Epithelial cell of proximal tubule (primary cell): ENCODE measurements at places on chromosomes 11 and 22. TPM values are rescaled to one million over a fixed set of nuclear protein-coding genes. Genes with fewer than 3 reads are reported as not detected.

Gene SLC22A6
- total RNA-seq, result not detected in 2 replicates

DNA sequence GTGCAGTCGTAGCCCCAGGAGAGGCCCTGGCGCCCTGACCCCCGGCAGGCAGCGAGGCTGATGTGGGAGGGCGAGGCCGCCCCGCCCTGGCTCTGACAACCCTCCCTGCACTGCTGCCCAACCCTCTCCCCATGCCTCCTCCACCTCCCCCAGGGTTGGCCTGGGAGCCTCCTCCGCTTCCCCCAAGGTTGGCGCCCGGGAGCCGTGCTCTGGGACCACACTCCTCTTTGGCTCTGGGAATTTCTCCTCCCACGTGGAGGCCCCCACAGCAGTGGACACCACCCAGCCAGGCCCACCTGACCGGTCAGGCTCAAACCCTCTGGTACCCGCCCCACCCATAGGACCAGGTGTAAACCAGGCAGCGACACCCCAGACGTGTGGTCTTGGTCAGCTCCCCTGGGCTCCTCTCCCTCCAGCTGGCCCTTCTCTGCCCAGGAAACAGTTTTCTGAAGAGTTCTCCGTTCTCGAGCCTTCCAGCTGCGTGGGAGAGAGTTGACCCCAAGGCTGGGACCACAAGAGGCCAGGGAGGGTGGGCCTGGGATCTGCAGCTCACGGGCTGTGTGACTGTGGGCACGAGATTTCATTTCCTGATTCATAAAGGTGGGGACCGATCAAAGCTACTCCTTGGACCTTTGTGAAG is 39.5 kb upstream of the BRSK2 start:
- DNase-seq, result no peak

DNA sequence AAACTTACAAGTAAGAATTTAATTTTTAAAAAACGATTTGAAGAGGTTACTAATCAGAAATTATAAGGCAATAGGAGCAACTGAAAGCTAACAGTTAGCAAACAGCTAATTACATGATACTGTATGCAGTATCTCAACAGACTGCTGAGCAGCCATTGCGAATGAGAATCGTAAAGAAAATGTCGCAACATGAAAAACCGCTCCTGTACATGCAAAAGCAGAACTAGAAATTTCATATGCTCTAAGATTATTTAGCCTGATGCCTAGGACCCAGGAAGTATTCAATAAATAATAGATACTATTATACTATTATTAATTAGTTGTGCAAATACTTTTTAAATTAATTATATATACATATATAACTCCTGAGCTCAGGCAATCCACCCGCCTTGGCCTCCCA is 48.7 kb upstream of the EP300 start:
- DNase-seq, result no peak

- DNase-seq, result no peak
These were observed 12.7 kb downstream of the STK33 start for GRCh38 chr11:8581300-8581699.

- DNase-seq, result peak; percentile 25
These were observed 4.2 kb downstream of the SLC25A1 start for GRCh38 chr22:19174106-19175025.

DNA sequence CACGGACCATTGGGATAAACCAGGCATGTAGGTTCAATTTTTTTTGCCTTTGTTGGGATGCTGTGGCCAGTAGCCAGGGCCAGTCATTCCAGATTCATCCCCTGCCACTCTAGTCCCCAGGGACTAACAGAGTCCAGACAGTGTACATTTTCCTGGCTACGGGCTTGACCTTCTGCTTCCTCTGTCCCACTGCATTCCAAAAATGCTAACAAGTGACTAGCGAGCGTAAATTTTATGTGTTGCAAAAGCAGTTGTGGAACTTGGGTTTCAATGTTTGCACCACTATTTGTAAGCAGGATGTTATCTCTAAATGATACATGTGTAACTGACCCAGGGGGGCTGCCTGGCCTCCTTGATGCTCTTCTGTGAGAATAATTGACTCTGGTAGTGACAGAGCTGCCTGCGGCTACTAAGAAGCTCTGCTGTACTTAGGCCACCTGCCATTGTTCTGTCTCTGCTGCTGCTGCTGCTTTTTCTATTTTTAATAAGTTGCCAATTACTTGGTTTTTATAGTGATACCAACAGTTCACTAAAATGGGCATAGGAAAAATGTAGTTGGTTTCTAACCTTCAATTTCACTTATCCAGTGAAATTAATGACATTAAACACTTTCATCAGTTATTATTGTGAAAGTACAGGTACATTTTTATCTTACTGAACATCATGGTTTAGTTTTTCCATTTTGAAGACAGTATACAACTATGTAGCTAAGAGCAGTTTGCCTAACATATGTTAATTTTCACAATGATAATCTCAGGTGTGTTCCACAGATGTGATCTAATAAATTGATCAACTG is 26.8 kb downstream of the TNRC6B start:
- no peak for DNase-seq

DNA sequence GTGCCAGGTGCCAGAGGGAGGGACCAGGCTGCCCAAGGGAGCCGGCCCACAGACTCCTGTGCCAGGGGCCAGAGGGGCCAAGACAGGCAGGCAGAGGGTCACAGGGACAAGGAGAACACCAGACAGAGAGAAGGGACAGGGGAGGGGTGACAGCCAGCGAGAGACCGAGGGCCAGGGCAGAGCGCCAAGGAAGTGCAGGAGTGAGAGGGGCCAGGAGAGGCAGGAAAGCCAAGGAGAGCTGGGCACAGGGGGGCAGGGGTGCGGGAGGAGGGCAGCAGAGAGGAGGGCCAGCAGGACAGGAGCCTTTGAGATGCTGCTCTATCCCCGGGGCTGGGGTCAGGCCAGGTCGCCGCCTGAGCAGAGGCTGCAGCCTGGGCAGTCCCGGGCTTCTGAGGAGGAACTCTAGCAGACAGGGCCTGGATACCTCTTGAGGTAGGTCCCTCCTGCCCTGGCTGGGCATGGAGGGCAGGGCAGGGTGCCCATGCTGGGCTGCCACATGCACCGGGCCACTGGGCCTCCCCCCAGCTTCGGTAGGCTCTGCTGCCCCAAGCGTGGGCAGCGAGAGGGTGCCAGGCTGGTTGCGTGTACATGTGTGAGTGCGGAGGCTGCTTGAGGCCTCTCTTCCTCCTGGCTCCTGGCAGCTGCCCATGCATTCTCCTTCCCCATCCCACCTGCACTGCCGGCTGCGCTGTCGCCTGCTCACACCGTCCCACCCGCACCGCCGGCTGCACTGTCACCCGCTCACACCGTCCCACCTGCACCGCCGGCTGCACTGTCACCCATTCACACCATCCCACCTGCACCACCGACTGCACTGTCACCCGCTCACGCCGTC is 12.2 kb downstream of the LSP1 start:
- DNase-seq, result no peak

DNA sequence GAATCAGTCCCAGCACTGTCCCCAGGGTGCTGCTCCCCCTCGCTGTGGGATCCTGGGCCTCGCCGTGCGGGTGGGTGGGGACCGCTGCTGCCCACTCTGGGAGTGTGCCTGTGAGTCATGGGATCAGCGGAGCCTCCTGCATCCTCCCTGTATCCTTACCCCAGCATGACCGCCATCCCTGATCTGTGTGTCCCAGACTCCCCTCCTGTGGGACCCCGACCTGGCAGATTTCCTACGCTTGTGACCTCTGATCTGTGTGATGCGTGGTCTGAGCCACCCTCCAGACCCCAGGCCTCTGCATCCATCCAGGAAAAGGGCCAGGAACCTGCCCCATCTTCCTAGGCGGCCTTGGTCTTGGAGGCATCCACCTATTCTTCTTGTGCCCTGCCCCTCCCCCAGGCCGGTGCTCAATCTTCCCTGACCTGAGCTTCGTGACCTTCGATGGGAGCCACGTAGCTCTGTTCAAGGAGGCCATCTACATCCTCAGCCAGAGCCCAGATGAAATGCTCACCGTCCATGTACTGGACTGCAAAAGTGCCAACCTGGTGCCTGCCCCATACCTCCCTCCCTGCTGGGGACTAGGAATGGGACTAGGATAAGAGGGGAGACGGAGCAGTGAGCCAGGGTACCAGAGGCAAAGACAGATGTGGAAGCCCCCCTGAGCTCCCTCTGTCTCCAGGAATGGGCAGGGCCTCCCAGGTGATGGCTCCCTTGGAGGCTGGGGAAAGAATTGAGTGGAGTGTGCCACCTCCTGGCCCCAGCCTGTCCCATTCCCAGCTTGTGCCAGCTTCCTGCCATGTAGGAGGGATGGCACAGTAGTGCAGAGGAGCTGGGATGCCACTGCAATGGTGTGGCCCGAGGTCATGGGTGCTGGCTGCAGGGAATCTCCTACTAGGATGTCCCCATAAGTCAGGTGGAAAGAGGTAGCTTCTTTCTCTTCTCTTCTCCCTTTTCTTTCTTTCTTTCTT is 65.4 kb downstream of the OTOG start:
- no peak for DNase-seq
